ENCODE measurements at places on chromosomes 13 and 19. TPM values are rescaled to one million over a fixed set of nuclear protein-coding genes. Genes with fewer than 3 reads are reported as not detected.

DNA sequence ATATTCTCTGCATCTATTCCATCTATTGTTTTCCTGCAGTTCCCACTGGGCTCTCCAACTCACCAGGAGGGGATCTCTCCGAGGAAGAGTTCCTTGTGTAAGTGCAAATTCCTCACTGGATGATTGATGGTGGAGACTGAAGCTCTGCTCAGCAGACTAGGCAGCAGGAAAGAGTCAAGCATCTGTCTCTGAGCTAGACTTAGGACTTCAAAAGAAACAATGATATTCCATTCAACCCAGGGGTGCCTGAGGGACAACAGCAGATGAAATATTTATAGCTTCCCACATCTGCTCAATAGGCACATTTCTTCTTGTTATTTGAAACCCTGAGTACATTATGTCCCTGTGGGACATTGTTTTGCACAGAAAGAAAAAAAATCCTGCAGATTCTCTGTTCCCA lies at the start of the genes OR7A5 and OR7C1:
Gene OR7A5, minus strand, starts transcription at position 175 of the 400 bp plus-strand sequence. CDS start 6,944 bp downstream, outside the sequence.
Gene OR7C1, minus strand, starts transcription at position 175 of the 400 bp plus-strand sequence. CDS start 35,049 bp downstream, outside the sequence.
- no peak for DNase-seq

- peak; percentile 36 for DNase-seq
Measured at GRCh38 chr13:57627663-57628062, 3.9 kb upstream of the PCDH17 start.

DNA sequence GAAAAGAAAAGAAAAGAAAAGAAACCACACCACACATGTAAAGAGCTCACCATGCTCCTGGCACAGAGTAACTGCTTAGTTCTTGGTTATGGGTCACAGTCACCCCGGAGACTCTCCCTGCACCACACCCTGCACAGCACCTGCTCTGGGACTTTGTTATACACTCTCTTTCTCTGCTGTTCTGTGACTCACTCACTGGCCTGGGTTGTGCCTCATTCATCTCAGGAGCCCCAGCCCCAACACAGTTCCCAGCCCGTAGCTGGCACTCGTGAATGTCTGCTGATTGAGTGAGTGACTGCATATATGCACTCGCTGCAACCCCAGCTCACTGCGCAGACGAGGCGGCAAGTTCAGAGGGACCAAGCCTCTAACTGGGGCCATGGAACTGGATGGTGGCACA lies 22.9 kb upstream of the ZNF507 start:
- DNase-seq, result no peak

GRCh38 chr19:29636553-29637360 lies 28.5 kb upstream of the PLEKHF1 start:
- peak; percentile 9 for DNase-seq

DNA sequence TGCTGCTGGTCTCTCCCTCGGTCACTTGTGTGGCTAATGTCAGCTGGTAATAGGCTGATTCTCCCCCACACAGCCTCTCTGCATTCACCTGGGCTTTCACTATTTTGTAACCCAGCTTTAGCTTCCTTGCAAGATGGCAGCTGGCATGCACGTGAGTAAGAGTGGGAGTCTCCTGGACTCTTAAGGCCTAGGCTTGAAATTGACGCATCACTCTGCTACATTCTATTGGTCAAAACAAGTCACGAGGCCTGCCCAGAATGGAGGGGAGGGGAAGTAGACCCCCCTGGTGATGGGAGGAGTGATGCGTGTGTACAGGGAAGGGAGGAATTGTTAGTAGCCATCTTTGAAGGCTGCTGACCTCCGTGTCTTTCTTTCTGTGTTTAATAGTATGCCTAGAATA lies 24.9 kb upstream of the PNMA8B start:
- no peak for DNase-seq

DNA sequence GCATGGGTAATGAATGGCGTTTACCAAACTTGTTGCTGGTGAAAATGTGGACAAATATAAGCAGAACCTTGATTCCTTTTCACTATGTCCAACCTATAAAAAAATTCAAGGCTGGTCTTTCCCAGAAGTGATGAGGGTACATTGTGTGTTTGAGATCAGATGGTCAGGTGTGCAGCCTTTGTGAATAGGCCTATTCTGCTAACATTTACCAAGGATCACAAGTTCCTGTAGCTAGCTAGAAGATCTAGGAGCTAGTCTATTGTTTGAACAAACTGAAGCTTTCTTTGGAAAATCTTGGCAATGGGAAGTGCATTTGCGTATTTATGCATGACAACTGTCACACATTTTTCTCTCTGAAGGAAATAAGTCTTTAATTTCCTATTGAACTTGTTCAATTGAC lies 489.6 kb downstream of the KLF5 start:
- DNase-seq, result no peak

GRCh38 chr19:51531349-51532315 lies at the start of gene SIGLEC6:
TSS of gene SIGLEC6 (minus strand) at chr19:51531670. CDS start at chr19:51531648, 22 bp downstream.
- DNase-seq, result no peak

DNA sequence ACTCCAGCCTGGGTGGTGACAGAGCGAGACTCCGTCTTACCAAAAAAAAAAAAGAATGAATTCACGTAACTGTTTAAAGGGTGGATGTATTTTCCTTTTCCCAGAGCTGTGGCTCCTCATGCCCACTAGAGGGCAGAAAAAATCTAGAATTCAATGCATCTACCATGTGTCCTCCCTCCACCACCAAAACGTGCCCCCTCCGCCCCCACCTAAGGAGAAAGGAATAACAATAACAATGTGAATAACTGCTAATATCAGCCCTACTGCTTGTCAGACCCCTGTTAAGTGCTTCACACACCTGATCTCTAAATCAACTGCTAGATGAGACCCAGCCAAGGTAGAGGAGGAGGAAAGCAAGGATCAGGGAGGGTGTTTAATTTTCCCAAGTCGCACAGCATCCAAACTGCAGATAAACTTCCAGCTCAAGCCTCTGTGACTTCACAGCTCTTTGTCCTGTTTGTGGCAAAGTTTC lies 20.2 kb upstream of the PNMA8B start:
- DNase-seq, result peak; percentile 74

DNA sequence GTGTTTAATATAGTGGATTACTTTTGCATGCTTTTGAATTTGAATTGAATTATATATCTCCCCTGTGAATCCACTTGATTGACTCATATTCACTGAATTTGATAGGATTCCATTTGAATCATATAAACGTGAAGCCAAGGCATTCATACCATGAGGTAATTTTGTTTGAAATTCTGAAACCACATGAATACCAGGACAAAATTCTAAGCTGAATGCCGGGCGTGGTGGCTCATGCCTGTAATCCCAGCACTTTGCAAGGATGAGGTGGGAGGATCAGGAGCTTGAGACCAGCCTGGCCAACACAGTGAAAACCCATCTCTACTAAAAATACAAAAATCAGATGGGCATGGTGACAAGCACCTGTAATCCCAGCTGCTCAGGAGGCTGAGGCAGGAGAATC lies 4.4 kb downstream of the ZNF793 start:
- no peak for DNase-seq

GRCh38 chr13:111414341-111414740 lies 93.9 kb downstream of the TEX29 start:
- DNase-seq, result no peak

DNA sequence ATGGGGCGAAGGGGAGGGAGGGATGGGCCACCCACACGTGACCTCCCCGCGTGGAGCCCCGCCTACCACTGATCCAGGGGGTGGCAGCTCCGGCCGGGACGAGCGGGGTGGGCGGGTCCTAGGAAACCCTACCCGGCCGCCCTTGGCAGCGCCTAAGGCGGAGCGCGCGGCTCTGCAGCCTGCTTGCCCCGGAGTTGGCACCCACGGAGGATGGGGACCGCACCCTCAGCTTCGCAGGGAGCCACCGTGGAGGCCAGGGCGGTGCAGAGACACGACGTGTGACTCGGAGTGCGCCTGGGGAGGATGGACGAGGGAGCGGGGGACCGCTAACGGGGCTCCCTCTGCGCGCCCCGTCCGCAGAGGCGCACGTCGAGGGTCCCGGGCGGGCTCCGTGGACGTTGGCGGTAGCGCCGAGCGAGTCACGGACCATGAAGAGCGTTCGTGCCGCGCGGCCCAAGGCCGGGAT lies at the start of gene RGS9BP:
Gene RGS9BP, plus strand, starts transcription at position 129 of the 466 bp plus-strand sequence. CDS start 416 bp downstream, outside the sequence.
- DNase-seq, result peak; percentile 89

ITGBL1 gene
- total RNA-seq, result 462 TPM

FOXO1 gene
- 1.1 TPM for total RNA-seq

ZNF418 gene
- total RNA-seq, result 2.8 TPM

GADD45GIP1 gene
- total RNA-seq, result 48.4 TPM

OR1M1 gene
- total RNA-seq, result not detected

CNN1 gene
- 44.5 TPM for total RNA-seq
